Ammon's horn (tissue), 1 donor: ENCODE measurements at places on chromosomes 5 and 9.

GRCh38 chr9:127689329-127690000 lies 17.3 kb upstream of the CFAP157 start:
- no peak for DNase-seq

DNA sequence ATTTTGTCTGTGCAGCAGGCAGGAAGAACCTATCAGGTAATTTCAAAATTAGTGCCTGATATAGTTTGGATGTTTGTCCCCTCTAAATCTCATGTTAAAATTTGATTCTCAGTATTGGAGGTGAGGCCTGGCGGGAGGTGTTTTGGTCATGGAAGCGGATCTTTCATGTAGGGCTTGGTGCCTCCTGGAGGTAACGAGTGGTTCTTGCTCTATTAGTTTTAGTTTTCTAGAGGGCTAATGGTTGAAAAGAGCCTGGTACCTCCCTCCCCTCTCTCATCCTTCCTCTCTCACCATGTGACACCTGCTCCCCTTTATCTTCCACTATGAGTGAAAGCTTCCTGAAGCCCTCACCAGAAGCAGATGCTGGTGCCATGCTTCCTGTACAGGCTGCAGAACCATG lies 106.3 kb downstream of the DRD1 start:
- DNase-seq: no peak

DNA sequence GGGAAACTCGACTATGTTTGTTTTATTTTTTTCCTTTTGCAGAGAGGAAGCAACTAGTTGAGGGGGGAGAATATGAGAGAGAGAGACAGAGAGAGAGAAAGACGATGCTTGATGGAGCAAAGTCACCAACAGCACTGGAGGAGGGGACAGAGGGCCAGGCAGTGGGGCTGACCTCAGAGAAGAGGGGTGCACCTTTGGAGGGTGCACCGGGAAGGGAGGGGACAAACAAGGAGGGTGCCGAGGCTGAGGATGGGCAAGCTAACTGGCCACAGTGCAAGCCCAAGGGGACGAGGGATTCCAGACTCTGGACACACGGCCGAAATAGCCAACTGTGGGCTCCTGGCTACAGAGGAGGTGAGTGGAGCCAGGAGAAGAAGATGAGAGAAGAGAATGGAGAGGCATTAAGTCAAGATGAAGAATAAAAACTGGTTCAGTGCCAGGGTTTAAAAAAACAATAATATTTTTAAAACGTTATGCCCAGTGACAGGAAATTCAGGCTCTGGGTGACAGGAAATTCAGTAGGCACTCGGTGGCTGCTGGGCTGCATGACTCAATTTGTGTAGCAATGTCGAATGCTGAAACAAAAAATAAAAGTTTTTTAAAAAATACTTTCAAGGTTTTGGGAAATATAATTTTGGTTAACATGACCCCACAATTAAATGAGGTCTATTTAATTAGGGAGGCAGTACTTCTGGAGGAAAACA lies 13.3 kb upstream of the GLRX start:
- no peak for DNase-seq

DNA sequence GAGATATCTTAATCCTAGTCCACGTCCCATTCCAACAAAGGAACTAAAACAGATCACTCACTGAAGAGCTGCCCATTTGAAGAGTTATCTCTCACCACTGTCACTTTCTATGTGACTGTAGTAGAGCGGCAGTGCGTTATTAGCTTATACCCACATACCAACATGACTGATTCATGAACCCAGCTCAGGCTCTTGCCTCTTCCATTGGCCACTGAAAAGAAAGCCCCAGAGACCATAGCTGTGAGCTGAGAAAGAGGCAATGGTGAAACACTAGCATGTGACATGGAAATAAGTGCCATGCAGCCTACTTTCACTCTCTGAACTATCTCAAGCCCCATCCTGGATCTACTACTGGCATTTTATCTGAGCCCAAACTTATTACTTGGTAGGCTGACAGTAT lies 151.7 kb upstream of the MOCS2 start:
- no peak for DNase-seq

DNA sequence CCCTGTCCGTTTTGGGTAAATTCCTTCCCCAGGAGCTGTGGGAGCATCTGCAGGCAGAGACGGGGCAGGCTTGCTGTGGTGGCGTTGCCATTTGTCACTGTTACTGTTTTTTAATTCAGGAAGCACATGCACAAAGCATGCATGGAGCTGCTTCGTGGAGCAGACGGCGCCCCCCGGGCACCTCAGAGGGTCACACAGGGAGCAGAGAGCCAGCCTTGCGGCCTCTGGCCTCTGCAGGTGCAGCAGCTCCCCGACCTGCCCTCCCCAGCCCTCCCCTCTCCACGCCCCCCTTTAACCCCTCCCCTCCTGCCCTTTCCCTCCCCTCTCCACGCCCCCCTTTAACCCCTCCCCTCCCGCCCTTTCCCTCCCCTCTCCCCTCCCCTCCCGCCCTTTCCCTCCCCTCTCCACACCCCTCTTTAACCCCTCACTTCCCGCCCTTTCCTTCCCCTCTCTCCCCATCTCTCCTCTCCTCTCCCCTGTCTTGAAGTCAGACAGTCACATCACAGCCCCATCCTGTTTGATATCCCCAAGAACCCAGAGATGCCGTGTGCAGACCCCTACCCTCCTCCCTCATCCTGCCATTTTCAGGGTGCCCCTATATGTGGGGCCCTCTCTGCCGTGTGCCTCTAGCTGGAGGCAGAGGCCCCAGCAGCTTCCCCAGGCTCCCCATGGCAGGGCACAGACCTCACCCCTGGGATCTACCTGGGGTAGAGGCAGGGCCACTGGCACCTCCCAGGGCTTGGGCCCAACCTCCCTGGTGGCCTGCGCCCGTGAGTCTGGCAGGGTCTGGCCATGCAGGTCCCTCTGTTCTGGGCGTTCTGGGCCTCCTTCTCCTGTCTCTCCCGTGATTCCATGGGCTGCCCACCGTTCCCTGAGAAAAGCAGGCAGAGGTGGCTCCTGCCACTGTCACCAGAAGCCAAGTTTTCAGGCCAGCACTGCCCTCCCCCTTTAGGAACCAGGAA lies 29.6 kb upstream of the UBAC1 start:
- peak; percentile 62 for DNase-seq

GRCh38 chr5:80357671-80358070 lies 37.9 kb downstream of the SPZ1 start:
- no peak for DNase-seq
